ENCODE measurements at places on chromosomes 6 and 20.
A peak's percentile ranks its signal among the peaks of the same experiment; 100 is the strongest.

GRCh38 chr6:125191916-125192609 lies 38.5 kb downstream of the TPD52L1 start:
- peak; percentile 65 for DNase-seq

DNA sequence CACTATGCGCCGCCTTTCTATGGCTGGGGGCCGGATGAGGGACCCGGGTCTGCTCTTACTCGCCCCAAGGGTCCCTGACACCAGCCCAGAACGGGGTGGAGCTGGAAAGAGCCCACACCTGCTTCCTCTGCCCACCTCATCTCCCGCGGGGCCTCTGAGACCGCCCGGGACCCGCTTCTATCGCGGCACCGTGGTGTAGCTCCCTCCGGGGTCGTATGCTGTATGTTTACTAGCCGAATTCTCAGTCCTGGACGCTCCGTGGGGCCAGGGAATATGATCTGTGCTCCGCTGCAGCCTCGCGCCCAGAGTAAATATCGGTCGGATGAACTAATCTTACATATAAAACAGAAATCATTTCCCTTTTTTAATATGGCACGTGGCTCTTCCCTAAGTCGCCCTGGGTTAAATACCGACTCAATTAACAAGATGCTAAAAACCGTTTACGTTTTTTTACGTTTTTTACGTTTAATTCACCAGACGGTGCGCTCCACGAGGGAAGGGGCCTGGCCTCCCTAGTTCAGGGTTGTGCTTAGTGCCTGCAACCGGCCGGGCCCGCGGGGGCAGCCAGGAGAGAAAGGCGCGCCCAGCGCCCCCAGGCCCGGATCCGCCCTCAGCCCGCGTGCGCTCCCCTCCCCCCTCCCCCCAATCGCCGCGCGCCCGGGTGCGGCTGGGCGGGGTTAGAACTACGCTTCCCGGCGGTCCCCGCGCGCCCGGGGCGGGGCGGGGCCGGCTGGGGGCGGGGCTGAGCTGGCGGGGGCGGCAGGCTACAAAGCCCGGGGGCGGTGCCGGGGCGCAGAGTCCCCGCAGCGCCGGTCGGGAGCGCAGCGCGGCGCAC lies at the start of gene RBM38:
Gene RBM38, plus strand, starts transcription at position 793 of the 835 bp plus-strand sequence. CDS start 186 bp downstream, outside the sequence.
- peak; percentile 90 for DNase-seq

GRCh38 chr6:25070547-25071366 lies 135.0 kb upstream of the RIPOR2 start:
- DNase-seq, result peak; percentile 87

DNA sequence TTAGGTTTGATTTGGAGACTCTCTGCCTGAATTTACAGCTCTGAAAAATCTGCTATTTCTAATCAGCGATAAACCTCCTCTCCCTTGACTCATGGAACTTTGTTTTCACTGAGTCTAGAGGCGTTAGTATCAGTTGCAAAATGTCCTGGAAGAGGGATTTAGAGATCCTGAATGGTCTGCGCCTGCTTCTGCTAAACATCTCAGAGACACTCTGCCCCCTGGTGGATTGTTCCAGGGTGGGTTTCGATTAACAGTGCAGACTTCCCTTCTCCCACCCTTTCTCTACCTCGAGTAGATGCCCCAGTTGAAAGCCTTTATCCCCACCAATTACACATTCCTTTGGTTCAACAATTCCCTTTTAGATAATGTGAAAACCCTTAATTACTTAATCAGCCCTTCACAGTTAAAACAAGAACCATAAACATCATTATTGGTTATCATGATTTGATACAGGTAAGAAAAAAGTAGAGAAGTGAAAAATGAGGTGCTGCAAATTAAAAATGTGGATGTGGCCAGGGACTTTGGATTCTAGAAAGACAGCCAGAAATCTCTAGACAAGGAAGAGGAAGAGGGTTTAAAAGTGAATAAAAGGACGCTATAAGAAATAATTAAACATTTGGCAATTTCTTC lies 5.5 kb downstream of the HTR1B start:
- peak; percentile 91 for DNase-seq

GRCh38 chr6:149197482-149197881 lies 120.0 kb upstream of the TAB2 start:
- DNase-seq, result no peak

All from neural progenitor cell (in vitro differentiated cells).